ENCODE measurements at places on chromosomes 5 and 9.
A peak's percentile ranks its signal among the peaks of the same experiment; 100 is the strongest.

GRCh38 chr9:36778682-36779081 lies 206.0 kb downstream of the MELK start:
- H3K27ac ChIP-seq, result no peak overlapping the region
- no peaks in the 10 kb centered on the region for H3K36me3 ChIP-seq
- H3K4me1 ChIP-seq, result peaks cover 12% of the 10 kb centered on the region

DNA sequence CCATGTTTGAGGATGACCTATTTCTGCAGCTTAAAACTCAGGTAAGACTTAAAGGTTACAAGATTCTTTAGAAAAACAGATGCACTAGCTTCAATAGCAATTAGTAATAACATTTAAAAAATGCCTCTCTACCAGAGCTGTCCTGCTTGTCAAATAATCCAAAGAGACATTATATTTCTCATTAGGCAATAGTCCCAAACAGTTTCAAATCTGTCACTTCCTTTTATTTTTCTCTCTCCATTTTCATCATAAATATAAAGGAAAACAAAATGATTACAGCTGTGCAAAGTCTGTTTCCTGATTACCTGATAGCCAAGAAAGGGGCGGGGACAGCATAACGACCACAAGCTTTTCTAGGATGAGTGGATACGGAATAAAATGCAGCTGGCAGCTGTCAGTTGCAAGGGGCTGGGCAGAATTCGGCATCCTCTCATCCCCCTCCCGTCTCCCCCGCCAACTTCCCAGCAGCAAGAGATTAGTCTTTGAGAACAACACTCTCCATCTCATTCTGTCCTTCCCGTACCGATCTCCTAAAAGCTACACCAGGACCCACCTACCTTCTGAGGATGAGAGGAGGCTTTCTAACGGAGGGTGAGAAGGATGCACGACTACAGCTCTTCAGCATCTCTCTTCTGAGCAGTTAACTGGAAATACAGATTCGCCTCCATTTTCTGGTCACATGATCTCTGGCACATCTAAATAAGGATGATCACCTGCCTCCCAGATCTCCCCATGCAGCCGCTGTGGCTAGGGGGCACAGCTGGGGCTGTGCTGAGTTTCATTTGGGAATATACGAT lies 72.5 kb upstream of the PCA3 start:
- peaks cover 26% of the 10 kb centered on the region for H3K4me1 ChIP-seq
- DNase-seq, result no peak
- H3K27me3 ChIP-seq, result no peaks in the 10 kb centered on the region
- H3K36me3 ChIP-seq, result no peaks in the 10 kb centered on the region
- no peak overlapping the region for H3K27ac ChIP-seq

DNA sequence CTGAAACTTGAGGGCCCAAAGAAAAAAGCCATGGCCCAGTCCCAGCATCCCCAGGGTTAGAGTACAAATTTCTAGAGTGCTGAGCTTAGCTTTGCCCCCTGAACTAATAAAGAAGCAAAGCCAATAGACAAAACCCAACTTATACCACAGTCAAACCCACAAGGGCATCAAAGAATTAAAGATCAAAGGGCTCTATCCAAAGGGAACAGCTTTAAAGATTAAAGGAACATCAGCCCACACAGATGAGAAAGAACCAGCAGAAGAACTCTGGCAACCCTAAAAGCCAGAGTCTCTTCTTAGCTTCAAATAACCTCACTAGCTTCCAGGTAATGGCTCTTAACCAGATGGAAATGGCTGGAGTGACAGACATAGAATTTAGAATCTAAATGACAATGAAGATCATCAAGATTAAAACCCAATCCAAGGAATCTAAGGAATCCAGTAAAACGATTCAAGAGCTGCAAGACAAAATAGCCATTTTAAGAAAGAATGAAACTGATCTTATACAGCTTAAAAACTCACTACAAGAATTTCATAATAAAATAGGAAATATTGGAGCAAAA lies 93.9 kb downstream of the YIPF5 start:
- H3K27me3 ChIP-seq, result no peaks in the 10 kb centered on the region
- peaks cover 16% of the 10 kb centered on the region for H3K4me1 ChIP-seq
- H3K36me3 ChIP-seq, result no peaks in the 10 kb centered on the region
- DNase-seq, result no peak
- no peak overlapping the region for H3K4me3 ChIP-seq

GRCh38 chr9:92971121-92971520 lies 23.8 kb downstream of the FGD3 start:
- peaks cover 12% of the 10 kb centered on the region for H3K36me3 ChIP-seq
- H3K4me1 ChIP-seq, result no peaks in the 10 kb centered on the region
- H3K4me3 ChIP-seq, result no peak overlapping the region
- H3K27me3 ChIP-seq, result no peaks in the 10 kb centered on the region
- H3K27ac ChIP-seq, result no peak overlapping the region

- no peak overlapping the region for H3K4me3 ChIP-seq
- no peaks in the 10 kb centered on the region for H3K27me3 ChIP-seq
- H3K4me1 ChIP-seq, result no peaks in the 10 kb centered on the region
- no peaks in the 10 kb centered on the region for H3K36me3 ChIP-seq
These were observed 158.6 kb downstream of the FAM114A2 start for GRCh38 chr5:153880106-153880505.

GRCh38 chr9:108746864-108747263 lies 108.9 kb downstream of the ACTL7B start:
- peaks cover 17% of the 10 kb centered on the region for H3K4me1 ChIP-seq
- H3K36me3 ChIP-seq, result no peaks in the 10 kb centered on the region
- H3K4me3 ChIP-seq, result no peak overlapping the region
- no peak overlapping the region for H3K27ac ChIP-seq

GRCh38 chr5:134226441-134227192 lies 744 bp upstream of the PPP2CA start:
- H3K36me3 ChIP-seq, result peaks cover 13% of the 10 kb centered on the region
- H3K27me3 ChIP-seq, result no peaks in the 10 kb centered on the region
- DNase-seq, result no peak
- peak overlapping the region; percentile 100 for H3K27ac ChIP-seq

- H3K4me3 ChIP-seq, result no peak overlapping the region
- DNase-seq, result no peak
- no peaks in the 10 kb centered on the region for H3K36me3 ChIP-seq
- H3K27ac ChIP-seq, result no peak overlapping the region
These were observed 89.0 kb downstream of the CAMK4 start for GRCh38 chr5:111313017-111313724.

GRCh38 chr5:78813286-78813685 lies 164.7 kb upstream of the LHFPL2 start:
- H3K27ac ChIP-seq, result no peak overlapping the region
- no peak overlapping the region for H3K4me3 ChIP-seq
- no peaks in the 10 kb centered on the region for H3K4me1 ChIP-seq
